ENCODE measurements at places on chromosomes 3 and 15.

DNA sequence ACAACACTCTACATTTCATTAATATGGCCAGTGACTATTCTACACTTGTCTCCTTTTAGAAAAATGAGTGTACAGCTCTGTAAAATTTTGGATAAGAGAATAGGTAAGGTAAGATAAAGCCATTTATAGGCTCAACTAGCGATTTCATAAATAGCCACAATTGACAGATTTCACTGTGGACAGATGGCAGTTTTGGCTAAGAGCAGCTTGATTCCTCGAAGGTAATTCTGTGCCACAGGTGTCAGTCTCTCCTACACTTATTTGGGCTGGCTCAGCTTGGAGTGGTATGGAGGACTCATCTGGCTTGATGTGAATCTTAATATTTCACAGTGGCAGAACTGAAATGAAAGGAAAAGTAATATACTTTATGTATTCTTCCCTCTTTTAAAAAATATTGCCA lies 536.7 kb upstream of the TBL1XR1 start:
- DNase-seq, result no peak

- no peak for DNase-seq
Observed at GRCh38 chr3:67788396-67788795, 134.0 kb upstream of the SUCLG2 start.

GRCh38 chr3:179933914-179934313 lies 102.8 kb downstream of the PEX5L start:
- no peak for DNase-seq

DNA sequence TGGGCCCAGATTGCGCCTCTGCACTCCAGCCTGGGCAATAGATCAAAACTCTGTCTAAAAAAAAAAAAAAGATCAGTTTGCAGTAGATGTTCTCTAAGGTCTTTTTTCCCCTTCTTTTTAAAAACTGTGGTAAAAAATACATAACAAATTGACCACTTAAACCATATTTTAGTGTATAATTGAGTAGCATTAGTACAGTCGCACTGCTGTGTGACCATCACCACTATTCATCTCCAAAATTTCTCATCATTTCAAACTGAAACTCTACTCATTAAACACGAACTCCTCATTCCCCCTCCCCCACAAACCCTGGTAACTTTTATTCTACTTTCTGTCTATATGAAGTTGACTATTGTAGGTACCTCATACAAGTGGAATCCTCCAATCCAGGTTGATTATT lies 160.3 kb downstream of the PEX5L start:
- DNase-seq, result no peak

DNA sequence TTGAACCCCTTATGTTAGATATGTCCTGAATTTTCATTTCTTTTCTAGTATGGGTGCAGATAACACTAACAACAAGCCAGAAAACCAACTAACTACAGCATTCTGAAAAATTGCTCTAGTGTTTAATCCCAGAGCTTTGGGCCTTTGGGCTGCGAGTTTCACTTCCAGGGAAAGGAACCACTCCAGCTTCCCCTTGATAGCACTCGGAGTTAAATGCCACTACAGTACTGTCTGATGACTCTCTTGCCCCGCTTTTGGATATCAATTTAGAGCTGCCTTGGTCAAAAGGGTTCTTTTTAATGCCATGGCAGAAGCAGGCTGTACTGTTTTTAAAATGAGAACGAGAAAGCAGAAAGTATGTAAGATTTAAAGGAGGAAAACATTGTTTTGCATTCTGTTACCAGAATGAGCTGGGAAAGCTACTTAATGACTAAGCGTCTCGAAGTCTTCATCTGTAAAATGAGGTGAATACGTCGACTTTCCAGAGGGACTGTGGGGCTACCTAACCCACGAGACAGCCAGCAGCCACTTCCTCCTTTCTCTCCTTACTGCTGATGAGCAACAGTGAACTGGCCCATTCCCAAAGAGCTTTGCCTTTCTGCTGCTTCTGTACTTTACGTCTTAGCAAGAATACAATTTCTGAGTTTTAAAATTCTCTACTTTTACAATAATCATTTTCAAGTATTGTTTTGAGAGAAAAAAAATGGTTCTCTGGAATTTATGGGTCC lies 299.3 kb upstream of the LYSMD4 start:
- no peak for DNase-seq

DNA sequence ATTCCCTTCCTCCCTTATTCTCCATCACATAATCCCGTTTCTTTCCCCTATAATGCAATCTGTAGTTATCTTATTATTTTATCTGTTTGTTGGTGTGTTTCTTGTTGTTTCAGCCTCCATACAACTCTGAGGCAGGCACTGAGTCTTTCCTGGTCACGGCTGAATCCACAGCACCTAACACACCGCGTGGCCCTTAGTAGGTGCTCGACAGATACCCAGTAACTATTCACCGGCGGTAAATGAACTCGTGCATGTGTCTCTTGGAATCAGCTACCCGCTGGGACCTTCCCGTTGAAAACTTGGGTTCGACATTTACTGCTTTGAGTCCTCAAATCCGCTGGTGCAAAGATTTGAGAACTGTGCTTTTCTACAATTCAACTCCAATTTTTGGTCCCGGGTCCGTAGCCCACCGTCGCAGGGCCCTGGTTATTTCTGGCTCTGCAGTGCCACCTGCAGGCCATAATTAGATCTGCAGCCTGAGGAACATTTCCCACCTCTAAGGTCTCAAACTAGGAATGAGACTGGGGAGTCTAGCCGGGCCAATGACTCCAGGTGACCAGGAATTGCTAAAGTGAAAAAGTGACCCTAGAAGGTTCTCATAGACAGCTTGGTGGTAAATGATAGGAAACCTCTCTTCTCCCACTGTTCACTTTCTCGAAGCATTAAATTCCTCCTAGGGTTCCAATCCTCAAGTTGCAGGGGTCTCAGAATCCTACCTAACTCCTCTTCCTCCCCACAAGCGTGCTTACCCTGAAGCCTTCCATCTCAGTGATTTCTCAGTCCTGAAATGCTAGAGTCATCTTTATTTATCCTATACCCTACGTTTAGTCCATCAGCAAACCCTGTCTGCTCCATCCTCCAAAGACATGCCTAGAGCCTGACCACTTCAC lies 40.0 kb upstream of the TRH start:
- DNase-seq, result no peak

DNA sequence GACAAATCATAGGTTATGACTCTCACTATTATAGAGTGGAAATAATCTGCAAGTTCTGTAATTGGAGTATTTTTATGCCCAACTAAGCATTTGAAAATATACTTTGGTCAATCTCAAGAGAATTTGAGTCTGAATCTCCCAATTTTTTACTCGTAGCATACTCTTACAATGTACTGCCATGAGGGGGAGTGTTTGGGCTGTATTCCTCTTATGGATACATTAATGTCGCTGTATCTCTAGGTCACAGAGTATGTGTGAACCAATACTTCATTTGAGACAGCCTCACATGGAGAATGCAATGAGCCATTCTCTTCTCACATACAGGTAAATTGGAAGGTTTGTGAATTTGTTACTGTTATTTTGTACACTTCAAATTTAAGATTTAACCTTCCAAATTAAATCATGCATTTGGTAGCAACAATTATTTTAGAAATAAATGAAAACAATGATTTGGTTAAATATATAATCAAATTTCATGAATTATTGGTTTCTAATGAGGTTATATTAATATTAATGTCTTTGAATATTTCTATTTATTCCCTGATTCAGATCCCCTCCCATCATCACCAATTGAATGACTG lies 5.5 kb upstream of the CD200 start:
- DNase-seq, result no peak

DNA sequence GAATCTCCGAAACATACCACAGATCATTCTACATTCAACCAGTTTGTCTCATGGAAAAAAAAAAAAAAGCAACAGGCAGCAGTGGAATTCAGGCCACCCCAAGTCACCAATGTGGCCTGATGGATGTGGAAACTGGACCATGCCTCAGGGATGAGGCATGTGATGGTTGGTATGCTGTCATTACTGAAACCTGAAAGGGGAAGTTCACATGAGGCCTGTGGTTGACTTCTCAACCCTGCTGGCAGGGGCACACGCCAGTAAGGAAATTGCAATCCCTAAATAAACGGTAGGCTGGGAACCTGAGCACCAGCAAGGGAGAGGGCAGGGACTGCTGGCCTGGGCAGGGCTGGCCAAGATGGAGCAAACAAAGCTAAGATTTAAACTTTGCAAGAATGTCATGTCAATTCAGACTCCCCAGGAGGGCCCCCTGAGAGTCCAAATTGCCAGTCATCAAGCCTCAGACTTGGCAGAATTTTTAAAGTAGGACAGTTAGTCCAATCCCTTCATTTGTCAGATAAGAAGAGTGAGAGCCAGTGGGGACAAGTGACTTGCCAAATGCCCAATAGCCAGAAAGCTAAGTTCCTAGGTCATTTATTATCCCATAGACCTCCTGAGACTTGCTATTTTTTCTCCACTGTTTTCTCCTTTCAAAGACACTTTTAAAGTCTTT lies 310.4 kb downstream of the ERC2 start:
- no peak for DNase-seq

DNA sequence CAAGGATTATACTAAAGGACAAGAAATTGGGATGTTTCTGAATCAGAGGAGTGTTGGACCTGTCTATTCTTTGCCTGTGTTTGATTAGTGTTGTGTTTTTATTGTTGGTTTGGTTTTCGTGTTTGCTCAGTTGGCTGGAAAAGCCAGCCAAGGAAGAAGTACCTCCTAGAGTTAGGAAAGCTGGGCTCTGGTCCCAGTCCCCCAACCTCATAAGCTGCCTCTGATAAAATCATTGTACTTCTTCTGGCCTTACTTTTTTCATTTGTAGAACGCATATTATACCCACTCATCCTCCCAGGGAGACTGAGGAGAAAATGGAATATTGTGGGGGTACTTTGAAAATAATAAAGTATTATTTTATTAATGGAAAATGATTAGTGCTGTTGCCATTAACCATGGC lies 177.4 kb upstream of the TRIM42 start:
- DNase-seq, result no peak

- no peak for DNase-seq
Observed at GRCh38 chr3:40329071-40329470, 19.6 kb downstream of the EIF1B start.

DNA sequence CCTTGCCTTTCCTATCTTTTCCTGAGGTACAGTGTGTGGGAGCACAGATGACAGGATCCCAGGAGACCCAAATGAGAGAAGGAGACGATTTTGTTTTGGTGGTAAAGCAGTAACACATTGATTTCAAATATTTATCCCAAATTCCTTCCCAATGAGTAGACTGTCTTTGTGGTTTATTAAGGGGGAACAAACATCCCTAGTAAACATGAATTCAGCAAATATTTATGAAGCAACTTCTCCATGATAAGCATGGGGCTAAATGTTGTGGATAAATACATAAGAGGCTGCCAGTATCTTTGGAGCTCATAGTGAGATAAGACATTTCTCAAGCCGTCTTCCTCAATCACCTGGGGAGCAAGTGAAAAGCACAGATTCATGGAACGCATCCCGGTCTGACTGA lies 460.8 kb upstream of the CFAP20DC start:
- DNase-seq, result no peak

DNA sequence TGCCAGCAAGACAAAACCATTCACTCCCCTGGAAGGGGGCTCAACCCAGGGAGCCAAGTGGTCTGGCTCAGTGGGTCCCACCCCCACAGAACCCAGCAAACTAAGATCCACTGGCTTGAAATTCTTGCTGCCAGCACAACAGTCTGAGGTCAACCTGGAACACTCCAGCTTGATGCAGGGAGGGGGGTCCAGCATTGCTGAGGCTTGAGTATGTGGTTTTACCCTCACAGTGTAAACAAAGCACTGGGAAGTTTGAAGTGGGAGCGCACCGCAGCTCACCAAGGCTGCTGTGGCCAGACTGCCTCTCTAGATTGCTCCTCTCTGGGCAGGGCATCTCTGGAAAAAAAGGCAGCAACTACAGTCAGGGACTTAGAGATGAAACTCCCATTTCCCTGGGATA lies 81.7 kb downstream of the MSL2 start:
- DNase-seq, result no peak

- no peak for DNase-seq
Observed at GRCh38 chr3:3082234-3082924, 27.8 kb downstream of the IL5RA start.

DNA sequence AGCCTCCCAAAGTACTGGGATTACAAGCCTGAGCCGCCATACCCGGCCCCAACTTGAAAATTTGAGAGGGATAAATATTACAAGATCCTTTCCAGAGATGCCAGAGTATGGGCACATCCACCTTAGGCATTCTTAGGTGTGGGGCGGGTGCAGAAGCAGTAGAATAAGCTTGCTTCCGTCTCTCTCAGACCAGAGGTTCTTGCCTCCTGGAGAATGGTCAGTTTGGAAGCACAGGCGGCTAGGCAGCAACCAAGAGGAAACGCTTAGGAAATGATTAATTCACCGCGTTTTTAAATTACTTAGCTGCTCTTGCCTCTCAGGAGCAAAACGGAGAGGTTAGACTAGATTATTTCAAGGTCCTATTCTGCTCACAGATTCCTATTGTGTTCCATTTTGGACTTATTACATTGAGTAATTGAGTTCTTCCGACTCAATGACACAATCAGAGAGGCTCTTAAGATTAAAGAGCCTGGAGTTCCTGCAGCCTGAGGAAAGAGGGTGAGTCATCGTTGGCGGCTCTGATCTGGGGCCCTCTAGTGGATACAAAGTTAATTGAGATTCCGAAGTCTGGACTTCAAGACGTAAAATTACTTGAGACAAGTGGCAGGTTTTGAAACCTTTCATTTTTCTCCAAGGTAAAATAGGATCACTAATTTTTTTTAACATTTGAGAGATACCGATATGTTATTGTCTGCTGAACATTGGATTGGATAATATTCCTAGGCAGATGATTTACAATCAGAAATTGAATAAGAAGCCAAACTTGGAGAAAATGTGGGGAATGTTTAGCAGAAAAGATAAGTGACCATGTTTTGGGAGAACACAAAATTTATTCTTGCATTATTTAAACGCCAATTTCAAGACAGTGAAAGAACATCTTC lies 5.8 kb upstream of the TOPAZ1 start:
- peak; percentile 17 for DNase-seq

GRCh38 chr15:42608110-42608531 lies 32.7 kb downstream of the STARD9 start:
- DNase-seq, result no peak

DNA sequence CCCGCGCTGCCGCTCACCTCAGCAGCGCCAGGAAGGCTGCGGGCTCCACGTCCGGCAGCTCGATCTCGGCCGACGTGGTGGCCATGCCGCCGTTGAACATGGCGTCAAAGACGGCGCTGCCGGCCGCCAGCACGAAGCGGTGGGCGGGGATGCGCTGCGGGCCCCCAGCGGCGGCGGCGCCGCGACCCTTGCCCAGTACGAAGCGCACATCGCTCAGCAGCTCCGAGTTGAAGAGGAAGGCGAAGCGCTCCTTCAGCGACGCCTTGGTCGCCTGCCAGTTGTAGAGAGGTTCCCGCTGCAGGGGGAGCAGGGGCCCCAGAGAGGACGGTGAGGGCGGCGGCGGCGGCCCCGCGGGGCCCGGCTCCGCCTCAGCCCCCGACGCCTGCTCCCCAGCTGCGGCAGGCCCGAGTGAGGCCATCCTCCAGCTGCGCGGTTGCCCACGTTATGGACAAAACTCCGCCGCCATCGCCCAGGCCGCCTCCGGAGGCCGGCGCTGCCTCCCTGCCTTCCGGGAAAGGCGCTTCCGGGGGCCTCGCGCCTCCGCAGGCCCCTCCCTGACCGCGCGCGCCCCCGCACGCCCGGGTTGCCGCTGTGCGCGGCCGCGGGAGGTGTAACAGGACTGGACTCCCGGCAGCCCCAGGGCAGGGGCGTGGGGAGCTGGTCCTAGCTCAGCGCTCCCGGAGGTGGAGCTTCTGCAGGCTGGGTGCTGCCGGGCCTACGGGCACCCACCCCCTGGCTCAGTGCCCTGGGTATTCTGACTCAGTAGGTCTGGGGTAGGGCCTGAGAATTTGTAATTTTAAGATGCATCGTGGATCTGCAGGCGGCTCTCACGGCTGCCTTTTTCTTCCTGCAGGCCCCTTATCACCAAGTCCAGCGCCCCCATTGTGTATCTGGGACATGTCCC lies at the start of gene BTBD1:
Gene BTBD1, minus strand, starts transcription at position 519 of the 904 bp plus-strand sequence. Its CDS starts 101 bp downstream, at position 418.
- peak; percentile 33 for DNase-seq
